ENCODE measurements at places on chromosomes 6 and 20.

GRCh38 chr20:12170406-12170805 lies 252.7 kb downstream of the BTBD3 start:
- no peak for DNase-seq

DNA sequence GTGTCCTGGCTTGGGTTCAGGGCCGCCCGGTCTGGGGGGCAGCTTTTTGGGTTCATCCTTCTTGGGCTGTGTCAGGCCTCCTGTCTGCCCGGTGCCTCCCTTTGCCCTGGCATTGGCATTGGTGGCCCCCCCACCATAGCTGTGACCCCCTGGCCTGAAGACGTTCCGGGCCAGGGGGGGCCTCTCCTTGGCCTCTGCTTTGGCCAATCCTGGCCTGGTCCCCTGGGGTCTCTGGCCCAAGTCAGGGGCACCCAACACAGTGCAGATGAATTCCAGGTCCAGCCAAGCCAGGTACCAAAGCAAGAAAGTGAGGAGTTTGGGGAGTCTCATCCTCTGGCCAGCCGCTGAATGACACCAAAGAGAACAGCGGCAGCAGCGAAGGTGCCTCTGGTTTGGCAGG lies 429 bp downstream of the GDF5 start:
- no peak for DNase-seq

DNA sequence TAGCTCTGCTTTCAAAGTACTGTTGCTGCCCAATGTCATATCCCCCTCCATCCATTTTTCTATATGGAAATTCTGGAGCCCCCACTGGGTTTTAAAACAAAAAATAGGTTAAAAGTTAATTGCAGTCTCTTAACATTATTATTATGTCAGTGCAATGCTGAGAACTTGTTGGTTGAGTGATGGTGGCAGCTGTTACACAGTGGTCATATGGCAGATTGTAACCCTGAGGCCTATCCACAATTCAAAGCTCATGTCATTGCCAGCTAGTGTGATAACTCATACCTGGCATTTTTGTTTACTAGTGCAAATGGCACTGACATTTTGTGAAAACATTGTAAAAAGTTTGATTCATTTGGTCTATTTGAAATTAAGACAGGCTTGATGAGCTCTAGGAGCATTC lies 305.7 kb upstream of the FLRT3 start:
- no peak for DNase-seq

GRCh38 chr6:132122176-132122575 lies 171.0 kb upstream of the CCN2 start:
- no peak for DNase-seq

DNA sequence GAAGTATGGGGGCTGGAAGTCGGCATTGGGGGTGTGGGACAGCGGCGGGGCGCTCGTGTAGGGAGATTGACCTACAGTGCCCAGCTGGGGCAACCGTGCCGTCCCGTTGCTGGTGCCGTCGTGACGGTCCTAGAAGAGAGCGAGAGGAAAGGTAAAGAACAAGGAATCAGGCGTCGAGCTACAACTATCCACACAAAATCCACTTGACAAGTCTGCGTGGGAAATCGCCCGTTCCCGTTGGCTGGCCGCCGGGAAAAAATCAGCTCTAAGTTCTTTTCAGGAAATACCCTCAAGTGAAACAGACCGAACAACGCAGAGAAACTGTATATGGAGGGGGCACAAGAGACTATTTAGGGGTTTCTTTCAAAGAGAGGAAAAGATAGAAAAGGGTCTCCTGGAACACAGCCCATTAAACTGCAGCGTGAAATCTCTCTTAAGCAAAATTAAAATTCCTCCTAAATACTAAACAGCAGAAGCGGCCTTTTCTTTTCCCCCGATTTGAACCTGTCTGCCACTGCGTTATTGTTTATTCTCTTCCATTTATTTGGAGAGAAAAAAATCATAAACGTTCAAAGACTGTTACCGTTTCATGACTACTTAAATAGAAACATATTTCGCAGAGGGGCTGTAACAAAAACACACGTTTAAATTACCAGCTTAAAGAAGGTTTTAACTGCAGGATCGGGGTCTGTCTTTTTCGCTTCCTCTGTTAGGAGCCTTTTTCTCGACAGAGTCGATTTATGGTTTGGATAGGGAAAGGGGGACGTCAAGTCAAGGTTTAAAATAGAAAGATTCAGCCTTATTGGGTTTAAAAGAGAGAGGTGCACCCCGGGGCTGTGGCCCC lies 4.4 kb downstream of the TFAP2A start:
- DNase-seq: no peak

DNA sequence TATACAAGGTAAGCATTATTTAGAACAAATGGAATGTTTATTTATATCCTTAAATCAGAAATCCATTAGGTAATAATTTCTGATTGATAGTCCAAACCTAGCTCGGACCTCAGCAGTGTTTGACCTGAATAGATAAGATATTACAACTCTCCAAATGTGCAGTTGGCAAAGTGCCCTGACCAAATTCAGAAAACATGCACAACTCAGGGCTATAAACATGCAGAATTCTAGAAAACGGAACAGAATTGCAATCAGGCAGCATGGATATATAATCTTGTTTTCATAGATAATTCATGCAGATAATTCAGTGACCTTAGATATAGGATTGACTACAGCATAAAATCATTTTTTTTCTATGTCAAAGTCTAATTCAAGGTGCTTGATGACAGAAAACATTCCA lies 626.6 kb upstream of the CITED2 start:
- DNase-seq: no peak

DNA sequence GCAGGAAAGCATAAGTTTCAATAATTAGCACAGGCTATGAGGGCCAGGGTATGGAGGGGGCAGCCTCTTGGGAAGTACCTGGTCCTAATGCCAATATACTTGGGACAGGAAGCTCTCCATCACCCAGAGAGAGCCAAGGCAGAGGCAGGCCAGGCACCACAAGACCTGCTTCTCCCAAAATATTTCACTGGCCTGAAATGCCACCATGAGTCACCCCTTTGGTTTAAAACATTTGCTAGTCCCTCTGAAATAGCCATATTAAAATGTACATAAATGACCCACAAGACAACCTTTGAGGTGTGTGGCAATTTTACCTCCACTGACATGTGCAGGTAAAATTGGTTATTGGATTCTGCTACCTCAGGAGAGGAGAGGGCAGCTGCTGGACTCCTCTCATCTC lies 23.4 kb upstream of the SCUBE3 start:
- DNase-seq: peak; percentile 53

DNA sequence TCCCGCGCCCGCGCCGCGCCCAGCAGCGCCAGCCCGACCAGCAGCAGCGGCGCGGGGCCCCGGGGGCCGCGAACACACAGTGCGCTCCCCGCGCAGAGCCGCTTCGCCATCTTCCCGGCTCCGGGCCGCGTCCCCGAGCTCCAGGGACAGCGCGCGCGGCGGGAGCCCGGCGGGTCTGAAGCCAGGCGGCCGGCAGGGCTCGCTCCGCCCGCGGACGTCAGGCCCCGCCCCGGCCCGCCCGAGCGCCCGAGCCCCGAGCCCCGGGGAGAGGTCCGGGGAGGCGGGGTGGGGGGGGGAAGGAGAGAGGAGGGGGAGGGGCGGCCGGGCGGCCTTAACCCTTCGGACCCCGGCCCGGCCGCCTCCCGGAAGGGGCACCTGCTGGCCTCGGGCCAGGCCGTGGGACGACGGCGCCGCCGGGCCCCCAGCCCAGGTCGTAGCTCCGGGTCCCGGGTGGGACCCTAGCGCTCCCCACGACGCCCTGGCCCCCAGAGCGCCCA lies at the start of gene LAMA5:
Gene LAMA5 (minus strand): TSS at position 177 of the 497 bp plus-strand sequence. CDS start 67 bp downstream, at position 110.
- no peak for DNase-seq

DNA sequence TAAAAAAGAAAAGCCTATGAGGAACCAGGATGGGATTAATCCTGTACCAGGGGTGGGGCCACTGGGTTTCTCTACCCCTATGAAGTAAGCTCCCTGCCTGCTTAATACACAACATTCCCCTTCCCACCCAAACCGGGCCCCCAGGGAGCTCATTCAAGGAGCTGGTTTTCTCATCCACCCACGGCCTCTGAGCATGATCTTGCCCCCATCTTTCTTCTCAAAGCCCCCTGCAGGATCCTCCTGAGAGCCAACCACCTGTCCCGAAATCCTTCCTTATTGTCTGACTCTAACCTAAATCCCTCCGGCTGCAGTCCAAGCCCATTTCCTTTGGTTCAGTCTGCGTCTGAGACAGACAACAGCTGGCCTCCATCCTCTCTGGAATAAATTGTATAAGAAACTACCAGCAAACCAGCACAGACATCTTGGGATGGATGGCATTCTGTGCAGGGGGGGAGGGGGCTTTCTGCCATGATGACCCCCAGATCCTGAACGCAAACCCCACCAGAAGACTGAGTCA lies 21.0 kb downstream of the KCNK5 start:
- DNase-seq: no peak

Data from AG10803 (cell line).